ENCODE measurements at places on chromosomes 1 and 21. TPM values are rescaled to one million over a fixed set of nuclear protein-coding genes. Genes with fewer than 3 reads are reported as not detected.

Gene LEFTY2
- not detected for polyA plus RNA-seq

DNA sequence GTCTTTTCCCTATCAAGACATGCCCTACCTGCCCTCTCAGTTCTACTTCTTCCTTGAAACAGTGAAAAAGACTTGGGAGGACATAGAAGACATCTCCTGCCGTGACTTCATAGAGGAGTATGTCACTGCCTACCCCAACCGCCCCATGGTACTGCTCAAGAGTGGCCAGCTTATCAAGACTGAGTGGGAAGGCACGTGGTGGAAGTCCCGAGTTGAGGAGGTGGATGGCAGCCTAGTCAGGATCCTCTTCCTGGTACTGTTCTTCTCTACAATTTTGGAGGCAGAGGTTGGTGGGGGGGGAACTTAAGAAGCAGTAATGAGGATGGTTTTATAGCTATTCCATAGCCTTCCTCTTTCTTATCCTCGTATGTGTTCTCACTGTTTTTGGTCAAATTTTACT, 18.7 kb downstream of the SETDB1 start:
- no peak overlapping the region for H3K27ac ChIP-seq
- no peak overlapping the region for H3K4me3 ChIP-seq
- no peak for DNase-seq
- no peaks in the 10 kb centered on the region for H3K4me1 ChIP-seq

Gene KIAA1614
- polyA plus RNA-seq: not detected

DNA sequence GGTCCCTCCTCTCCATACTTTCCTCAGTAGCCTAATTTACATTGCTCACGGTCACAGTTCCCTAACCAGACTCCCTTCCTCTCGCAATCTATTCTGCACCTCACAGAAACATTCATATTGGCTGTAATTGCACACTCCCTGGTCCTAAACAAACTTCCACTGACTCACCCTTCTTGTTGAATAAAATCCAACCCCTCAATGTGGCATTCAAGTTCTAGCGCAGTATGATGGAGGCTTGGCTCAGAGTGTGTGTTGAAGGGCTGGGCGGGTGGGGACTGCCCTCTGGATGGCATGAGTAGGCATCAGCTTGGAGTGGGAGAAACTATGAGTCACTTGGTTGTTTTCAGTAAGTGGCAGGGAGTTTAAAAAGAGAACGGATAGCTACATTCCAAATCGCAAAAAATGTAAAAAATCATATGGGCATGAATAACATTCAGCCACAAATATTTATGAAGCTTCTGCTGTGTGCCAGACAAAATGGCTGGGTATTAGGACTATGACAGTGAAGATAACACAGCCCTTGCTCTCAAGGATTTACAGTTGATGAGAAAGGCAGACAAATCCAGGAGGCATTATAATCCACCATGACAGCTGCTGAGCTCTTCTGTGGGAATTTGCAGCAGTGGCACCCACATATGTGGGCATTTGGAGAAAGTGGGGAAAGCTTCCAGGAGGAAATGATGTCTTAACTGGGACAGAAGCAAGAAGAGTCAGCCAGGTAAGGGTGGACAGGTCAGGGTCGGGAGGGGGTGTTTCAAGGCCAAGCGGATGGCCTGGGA, 42.2 kb upstream of the LYST start:
- H3K27me3 ChIP-seq: no peaks in the 10 kb centered on the region
- no peak overlapping the region for H3K27ac ChIP-seq
- no peaks in the 10 kb centered on the region for H3K36me3 ChIP-seq
- H3K4me3 ChIP-seq: no peak overlapping the region

- no peaks in the 10 kb centered on the region for H3K27me3 ChIP-seq
- no peak overlapping the region for H3K27ac ChIP-seq
- no peak overlapping the region for H3K4me3 ChIP-seq
- no peak for DNase-seq
Measured at GRCh38 chr1:64001038-64001437, 202.4 kb upstream of the UBE2U start.

DNA sequence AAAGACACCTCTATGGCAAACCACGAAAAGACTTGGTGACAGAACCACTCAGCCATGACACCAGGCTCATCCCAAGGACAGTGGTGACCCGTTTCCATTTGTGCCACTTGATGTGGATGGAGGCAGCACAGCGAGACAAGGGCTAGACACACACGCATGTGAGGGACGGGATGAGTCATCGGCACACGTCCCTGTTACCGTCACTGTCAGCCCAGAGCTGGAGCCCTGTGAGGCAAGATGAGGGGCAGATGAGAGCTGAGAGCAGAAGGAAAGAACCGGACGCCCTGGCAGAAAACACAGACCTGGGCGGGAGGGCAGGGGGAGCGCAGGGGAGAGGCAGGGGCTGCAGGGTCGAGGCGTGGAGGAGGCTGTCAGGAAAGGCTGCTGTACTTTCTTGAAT, 57.8 kb downstream of the SIK1 start:
- no peaks in the 10 kb centered on the region for H3K36me3 ChIP-seq
- DNase-seq: peak; percentile 81
- H3K4me3 ChIP-seq: no peak overlapping the region

- no peaks in the 10 kb centered on the region for H3K27me3 ChIP-seq
- no peaks in the 10 kb centered on the region for H3K4me1 ChIP-seq
- no peak overlapping the region for H3K4me3 ChIP-seq
- H3K27ac ChIP-seq: no peak overlapping the region
Measured at GRCh38 chr1:96464066-96464465, 257.5 kb upstream of the PTBP2 start.

- no peaks in the 10 kb centered on the region for H3K27me3 ChIP-seq
- no peaks in the 10 kb centered on the region for H3K36me3 ChIP-seq
- H3K4me1 ChIP-seq: peaks cover 58% of the 10 kb centered on the region
- peak overlapping the region; percentile 76 for H3K27ac ChIP-seq
Measured at GRCh38 chr1:207248544-207249198, 72.8 kb upstream of the CD55 start.

DNA sequence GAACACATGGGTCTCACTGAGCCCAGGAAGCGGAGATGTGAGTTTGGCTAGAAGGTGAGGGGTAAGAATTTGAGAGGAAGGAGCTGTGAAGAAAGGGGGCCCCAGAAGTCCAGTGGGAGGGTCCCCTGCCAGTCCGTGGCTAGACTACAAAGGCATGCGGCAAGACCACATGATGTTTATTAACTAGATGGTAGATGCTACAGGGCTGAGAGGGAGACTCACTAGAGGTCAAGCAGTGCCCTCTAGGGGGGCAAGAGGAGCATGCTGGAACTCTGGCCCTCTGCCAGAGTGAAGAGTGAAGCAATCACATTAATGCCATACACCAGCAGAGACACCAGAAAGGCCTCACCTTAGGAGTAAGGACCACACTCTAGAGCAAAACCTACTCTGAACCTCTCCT, 12.2 kb downstream of the KIAA0319L start:
- peaks cover 39% of the 10 kb centered on the region for H3K36me3 ChIP-seq
- H3K4me1 ChIP-seq: peaks cover 48% of the 10 kb centered on the region
- peak overlapping the region; percentile 24 for H3K27ac ChIP-seq
- DNase-seq: peak; percentile 73

Gene CSMD2
- polyA plus RNA-seq: not detected

GRCh38 chr21:27683292-27683691, 716.4 kb upstream of the ADAMTS5 start:
- H3K4me1 ChIP-seq: no peaks in the 10 kb centered on the region
- no peaks in the 10 kb centered on the region for H3K36me3 ChIP-seq
- H3K4me3 ChIP-seq: no peak overlapping the region
- DNase-seq: no peak
- no peak overlapping the region for H3K27ac ChIP-seq

DNA sequence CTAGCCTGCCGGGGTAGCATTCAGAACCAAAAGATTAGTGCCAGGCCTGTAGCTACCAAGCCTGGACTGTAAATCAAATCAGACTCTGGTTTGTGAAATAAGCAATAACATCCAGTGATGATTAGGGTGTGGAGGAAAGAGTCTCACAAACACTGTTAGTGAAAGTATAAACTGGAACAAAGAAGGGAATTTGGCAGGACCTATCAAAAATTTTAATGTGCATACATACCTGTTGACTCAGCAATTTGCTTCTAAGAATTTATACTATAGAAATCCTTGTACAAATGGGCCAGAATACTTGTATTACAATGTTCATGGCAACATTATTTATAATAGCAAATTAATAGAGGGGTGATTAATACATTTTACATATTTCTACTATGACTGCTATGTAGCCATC, 109.8 kb upstream of the WARS2 start:
- no peaks in the 10 kb centered on the region for H3K36me3 ChIP-seq
- DNase-seq: no peak
- no peak overlapping the region for H3K4me3 ChIP-seq
- H3K27me3 ChIP-seq: no peaks in the 10 kb centered on the region
- no peaks in the 10 kb centered on the region for H3K4me1 ChIP-seq

GRCh38 chr1:112397841-112398240, 1.8 kb downstream of the CTTNBP2NL start:
- H3K4me1 ChIP-seq: peaks cover 38% of the 10 kb centered on the region
- H3K4me3 ChIP-seq: no peak overlapping the region
- no peaks in the 10 kb centered on the region for H3K36me3 ChIP-seq

Gene NMNAT2
- polyA plus RNA-seq: not detected

Gene SLC22A15
- polyA plus RNA-seq: 4.5 TPM

GRCh38 chr1:59554011-59554663, 257.2 kb downstream of the FGGY start:
- peaks cover 9% of the 10 kb centered on the region for H3K36me3 ChIP-seq
- no peak overlapping the region for H3K27ac ChIP-seq
- H3K27me3 ChIP-seq: no peaks in the 10 kb centered on the region
- no peak overlapping the region for H3K4me3 ChIP-seq
- H3K4me1 ChIP-seq: peaks cover 35% of the 10 kb centered on the region

DNA sequence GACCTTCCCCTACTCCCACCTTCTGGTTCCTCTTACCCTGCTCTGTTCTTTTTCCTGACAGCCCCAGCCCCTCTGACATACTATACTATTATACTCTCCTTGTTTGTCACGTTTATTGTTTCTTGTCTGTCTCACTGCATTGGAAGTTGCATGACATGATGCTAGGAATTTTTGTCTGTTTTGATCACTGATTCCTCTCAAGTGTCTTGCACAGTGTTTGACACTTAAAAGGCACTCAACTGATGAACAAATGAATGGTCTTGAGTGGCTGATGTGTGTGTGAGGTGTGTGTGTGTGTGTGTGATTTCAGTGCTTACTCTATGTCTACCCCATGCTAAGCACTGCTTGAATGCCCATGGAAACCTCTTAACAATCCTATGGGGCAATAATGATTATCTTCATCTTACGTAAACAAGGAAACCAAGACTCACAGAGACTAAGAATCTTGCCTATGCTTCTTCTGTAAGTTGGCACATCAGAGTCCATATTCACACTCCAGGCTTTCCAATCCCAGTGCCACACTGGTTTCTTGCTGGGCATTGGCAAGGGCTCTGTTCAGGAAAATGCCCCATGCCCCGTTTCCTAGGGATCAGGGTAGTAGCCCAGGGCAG, 59.7 kb downstream of the ATP1A1 start:
- H3K4me3 ChIP-seq: no peak overlapping the region
- H3K36me3 ChIP-seq: no peaks in the 10 kb centered on the region

Gene CHODL
- not detected for polyA plus RNA-seq

- H3K36me3 ChIP-seq: no peaks in the 10 kb centered on the region
- DNase-seq: no peak
- H3K27ac ChIP-seq: no peak overlapping the region
Measured at GRCh38 chr21:45000637-45001133, 60.9 kb downstream of the SLX9 start.

DNA sequence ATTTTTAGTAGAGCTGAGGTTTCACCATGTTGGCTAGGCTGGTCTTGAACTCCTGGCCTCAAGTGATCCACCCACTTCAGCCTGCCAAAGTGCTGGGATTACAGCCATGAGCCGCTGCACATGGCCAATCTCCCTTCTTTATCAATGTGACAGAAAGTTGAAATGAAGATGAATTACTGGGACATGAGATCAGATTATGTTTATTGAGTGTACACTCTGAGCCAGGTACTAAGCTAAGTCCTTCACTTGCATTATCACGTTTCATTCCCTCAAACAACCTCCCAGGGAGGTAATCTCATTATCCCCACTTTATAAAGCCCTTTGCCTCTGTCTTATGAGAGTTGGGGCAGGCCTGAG, 6.3 kb upstream of the CHI3L2 start:
- DNase-seq: no peak
- H3K27me3 ChIP-seq: no peaks in the 10 kb centered on the region
- H3K4me1 ChIP-seq: peaks cover 70% of the 10 kb centered on the region

Gene CELA3A
- not detected for polyA plus RNA-seq

DNA sequence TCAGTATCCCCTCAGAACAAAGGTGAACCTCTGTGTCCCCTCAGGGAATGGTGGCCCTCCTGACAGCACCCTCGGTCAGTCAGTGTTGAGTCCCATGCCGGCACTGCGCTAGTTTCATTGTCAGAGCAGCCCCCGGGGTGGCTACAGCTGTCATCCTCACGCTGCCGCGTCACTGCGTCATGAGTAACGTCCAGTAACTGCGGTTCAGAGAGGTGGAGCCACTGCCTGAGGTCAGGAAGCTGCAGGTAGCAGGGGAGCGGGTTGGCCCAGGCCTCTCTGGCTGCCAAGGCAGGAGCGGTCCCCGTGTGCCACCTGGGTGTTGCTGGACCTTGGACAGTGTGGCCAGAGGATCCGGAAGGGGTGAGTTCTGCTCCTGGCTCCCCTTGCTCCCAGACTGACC, 20.2 kb upstream of the WNT4 start:
- no peaks in the 10 kb centered on the region for H3K36me3 ChIP-seq
- H3K27ac ChIP-seq: no peak overlapping the region
- no peak overlapping the region for H3K4me3 ChIP-seq
- H3K4me1 ChIP-seq: no peaks in the 10 kb centered on the region
- no peak for DNase-seq

Gene RGS18
- polyA plus RNA-seq: 49.0 TPM

- H3K4me1 ChIP-seq: peaks cover 64% of the 10 kb centered on the region
- H3K36me3 ChIP-seq: no peaks in the 10 kb centered on the region
- H3K27ac ChIP-seq: peak overlapping the region; percentile 15
- H3K27me3 ChIP-seq: no peaks in the 10 kb centered on the region
Measured at GRCh38 chr1:235073968-235074522, 54.6 kb downstream of the TOMM20 start.

DNA sequence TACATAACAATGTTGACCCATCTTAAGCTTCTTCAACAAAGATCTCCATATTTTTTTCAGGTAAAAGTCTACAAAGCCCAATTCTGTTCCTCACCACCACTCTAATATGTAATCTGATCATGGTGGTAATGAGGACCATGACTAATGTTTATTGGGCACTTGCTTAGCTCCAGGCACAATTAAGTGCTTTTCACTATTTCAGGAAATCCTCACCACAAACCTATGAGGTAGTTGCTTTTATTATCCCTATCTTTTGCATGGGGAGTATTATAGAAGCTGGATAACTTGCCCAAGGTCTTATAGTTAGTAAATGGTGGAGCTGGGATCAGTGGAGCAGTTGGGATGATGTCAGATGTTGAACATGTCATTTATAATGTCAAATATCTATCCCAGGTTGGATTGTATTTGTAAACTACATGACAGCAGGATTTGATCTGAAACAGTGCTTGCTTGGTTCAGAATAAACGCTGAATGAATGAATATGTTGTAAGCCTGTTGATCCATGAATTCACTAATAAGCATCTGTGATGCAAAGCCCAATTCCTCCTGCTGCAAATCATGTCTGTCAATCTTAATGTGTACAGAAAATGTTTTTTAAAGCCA, 283.3 kb upstream of the ST6GALNAC5 start:
- no peak overlapping the region for H3K27ac ChIP-seq
- H3K4me3 ChIP-seq: no peak overlapping the region
- H3K27me3 ChIP-seq: no peaks in the 10 kb centered on the region
- no peak for DNase-seq

Gene MPL
- not detected for polyA plus RNA-seq

All from CD14-positive monocyte (primary cell).